ENCODE measurements at places on chromosomes 5 and 9. TPM values are rescaled to one million over a fixed set of nuclear protein-coding genes. Genes with fewer than 3 reads are reported as not detected.

INSL4 gene
- not detected for total RNA-seq

DNA sequence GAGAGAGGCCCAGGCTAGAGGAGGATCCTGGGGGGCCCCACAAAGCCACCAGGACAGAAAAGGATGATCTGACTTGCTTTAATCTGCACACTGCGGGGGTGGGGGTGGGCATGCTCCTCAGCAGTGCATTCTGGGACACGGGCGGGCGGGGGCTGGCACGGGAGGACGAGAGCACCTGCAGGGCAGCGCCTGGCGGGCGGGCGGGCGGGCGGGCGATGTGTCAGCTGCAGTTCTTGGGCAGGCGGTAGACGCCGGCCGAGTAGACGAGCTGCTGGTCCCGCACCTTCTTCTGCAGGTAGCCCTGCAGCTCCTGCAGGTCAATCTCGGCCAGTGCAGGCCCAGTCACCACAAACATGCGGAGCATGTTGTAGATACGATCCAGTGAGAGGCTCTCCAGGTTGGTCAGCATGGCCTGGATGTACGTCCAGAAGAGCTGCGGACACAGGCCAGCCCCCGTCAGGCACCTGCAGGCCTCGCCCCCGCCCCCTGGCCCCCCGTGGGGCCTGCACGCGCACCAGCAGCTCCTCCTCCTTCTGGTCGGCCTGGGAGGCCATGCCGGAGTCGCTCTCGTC, 3.0 kb upstream of the TMEM210 start:
- H3K36me3 ChIP-seq, result peaks cover 6% of the 10 kb centered on the region
- H3K4me3 ChIP-seq, result no peak overlapping the region
- DNase-seq, result no peak
- H3K27me3 ChIP-seq, result peaks cover 8% of the 10 kb centered on the region
- H3K27ac ChIP-seq, result no peak overlapping the region

GRCh38 chr5:178427576-178428197, 162.5 kb downstream of the COL23A1 start:
- no peaks in the 10 kb centered on the region for H3K27me3 ChIP-seq
- no peak for DNase-seq
- H3K27ac ChIP-seq, result peak overlapping the region; percentile 57
- no peaks in the 10 kb centered on the region for H3K36me3 ChIP-seq

- no peaks in the 10 kb centered on the region for H3K27me3 ChIP-seq
- DNase-seq, result no peak
- no peak overlapping the region for H3K4me3 ChIP-seq
- H3K36me3 ChIP-seq, result no peaks in the 10 kb centered on the region
- no peak overlapping the region for H3K27ac ChIP-seq
- H3K4me1 ChIP-seq, result no peaks in the 10 kb centered on the region
Observed at GRCh38 chr9:26437056-26437711, 455.4 kb downstream of the CAAP1 start.
